NCI-H1105 (cell line): ENCODE measurements at places on chromosomes 12 and 14.

- DNase-seq: no peak
Observed at GRCh38 chr14:22039938-22040780, 366.5 kb upstream of the OR4E1 start.

DNA sequence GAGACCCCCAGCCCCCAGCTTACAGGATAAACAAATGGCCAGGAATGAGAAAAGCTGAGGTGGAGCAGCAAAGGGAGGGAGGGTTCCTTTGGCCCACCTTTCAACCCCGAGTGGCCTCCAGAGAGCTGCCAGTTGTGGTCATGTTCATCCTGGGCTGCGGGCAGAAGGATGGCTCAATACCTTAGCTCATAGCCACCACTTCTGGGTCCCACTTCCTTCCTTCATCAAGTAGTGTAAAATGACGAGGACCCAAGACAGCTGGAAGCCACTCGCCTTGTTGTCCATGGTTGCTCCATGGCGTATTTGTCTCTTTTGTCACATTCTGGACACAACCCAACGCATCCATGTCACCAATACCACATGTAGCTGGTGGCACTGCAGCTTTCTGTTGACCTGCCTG is 24.2 kb downstream of the CRACR2A start:
- no peak for DNase-seq

DNA sequence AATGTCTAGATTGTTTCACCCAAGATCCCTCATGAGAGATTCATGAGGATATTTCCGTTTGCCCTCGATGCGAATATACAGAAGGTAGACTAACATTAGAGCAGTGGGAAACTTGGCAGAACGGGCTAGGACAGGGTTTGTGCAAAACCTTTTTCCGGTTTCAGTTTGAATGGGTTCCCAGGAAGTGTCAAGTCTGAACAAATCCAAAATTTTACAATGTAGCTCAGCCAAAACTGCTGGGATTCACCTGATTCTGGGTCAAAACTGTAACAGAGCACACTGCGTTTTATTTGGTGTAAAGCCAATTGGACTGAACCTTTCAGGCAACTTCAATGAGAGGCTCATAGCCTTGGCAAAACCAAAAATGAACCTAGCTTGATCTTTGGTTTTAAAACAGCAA is 337.8 kb upstream of the DIO2 start:
- no peak for DNase-seq

GRCh38 chr14:73997944-73998447 is 21.1 kb downstream of the ENTPD5 start:
- no peak for DNase-seq

GRCh38 chr14:67762051-67762450 is 54.3 kb downstream of the ZFYVE26 start:
- DNase-seq: no peak
